A549 treated with dexamethasone at 1 μM for 4 hours (cell line): ENCODE measurements at places on chromosomes 16 and 17. TPM values are rescaled to one million over a fixed set of nuclear protein-coding genes. Genes with fewer than 3 reads are reported as not detected.

Gene C17orf78
- not detected in 5 replicates for total RNA-seq

Gene FAHD1
- 41.2 to 49.0 TPM (median 44.9 TPM) in 5 replicates for total RNA-seq

Gene SP2
- 14.8 to 23.7 TPM (median 21.9 TPM) in 5 replicates for total RNA-seq

Gene SPNS2
- total RNA-seq, result 10.5 to 21.5 TPM (median 17.8 TPM) in 5 replicates

Gene ZSCAN10
- total RNA-seq, result 0.06 TPM in 1 of 5 replicates, not detected in the others

Gene DNAAF8
- total RNA-seq, result 0.83 to 1.4 TPM (median 1.1 TPM) in 5 replicates
